ENCODE measurements at places on chromosomes 2 and 18.

- no peak for DNase-seq
Observed at GRCh38 chr2:8934338-8934737, 69.1 kb downstream of the MBOAT2 start.

DNA sequence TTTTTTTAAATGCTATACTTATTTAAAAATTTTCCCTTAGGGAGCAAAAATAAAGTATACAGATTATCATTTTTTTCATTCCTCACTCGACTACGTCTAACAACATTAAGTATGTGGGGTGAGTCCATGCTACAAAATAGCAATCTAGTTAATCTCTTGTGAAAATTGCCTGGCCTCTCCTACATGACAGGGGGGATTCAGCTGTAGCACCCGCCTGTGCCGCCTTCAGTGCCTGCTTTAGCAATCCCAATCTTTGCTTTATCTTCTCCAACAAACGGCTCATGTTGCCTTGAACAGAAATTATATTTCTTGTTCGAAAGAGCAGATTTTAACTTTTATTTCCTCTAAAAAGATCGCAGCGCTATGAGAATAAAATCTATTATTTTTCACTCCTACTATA, 2.4 kb upstream of the SOX11 start:
- DNase-seq = no peak

DNA sequence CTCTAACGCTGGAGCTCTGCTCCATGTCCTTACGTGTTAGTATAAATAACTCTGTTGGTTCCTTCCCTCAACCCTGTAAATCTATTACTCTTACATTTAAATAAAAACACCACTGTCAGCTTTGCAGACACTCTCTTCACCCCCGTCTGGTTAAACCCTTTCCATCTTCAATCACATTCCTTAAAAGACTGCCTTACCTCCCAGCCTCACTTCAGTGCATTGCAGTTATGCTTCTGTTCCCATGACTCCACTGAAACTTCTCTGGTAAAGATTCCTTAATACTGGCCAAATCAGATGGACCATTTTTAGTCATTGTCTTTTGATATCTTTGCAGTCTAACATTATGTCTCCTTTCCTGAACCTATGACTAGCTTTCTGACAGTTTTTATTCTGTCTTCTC, 61.7 kb downstream of the EML4 start:
- no peak for DNase-seq

DNA sequence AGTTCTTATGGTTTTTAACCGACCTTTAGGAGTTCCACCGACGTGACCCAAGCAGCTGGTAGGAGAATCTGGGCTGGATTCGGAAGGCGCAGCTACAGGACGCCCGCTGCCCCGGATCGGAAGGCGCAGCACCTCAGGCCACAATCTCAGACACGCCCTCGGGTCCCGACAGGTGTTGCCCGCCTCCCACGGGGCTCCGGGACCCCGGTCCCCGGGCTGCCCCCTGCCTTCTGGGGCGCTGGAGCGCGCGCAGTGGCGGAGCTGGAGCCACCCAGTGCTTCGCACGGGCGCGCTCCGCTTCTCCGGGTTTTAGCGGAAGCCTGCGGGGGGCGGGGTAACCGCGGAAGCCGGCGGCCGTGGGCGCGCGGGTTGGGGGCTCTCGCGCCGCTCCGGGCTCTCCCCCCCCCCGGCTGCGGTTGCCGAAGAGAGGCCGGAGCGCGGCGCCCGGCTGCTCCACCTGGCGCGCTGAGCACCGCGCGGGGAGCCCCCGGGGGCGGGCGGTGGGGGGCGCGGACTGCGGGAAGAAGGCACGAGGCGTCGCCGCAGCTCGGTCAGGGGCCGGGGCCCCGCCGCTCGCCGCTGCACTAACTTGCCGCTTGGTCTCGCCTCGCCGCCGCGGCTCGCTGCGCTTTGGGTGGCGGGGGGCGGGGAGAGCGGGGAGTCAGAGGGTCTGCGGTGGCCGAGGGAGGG, 718.8 kb downstream of the DPP10 start:
- DNase-seq = no peak

DNA sequence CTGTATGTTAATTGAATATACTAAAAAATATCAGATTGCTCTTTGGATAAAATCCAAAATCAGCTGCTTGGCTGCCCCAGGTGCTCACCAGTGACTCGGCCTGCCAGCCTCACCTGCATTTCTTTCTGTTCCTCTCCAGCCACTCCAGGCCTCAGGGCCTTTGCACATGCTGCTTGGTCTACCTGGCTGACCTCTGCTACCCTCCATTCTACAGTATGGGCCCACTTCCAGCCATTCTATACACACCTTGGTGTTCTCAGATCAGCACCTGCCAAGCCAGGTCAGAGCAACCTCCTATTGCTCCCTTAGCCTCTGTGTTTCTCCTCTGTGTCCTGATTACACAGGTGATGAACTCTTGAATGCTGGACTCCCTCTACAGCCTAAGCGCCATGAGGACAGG, 106.6 kb upstream of the TWIST2 start:
- DNase-seq = no peak

DNA sequence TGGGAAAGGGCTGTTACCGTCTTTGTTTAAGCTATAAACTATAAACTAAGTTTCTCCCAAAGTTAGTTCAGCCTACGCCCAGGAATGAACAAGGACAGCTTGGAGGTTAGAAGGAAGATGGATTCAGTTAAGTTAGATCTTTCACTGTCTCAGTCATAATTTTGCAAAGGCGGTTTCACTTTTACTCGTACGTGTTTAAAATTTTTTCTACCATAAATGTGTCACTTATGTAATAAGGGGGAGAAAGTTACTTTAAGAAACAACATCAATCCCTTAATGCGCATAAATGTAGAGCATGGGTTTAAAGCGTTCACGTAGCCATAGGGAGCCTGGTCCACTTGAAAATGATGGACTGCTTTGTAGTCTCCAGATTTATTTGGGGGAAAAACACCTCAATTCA, 71.3 kb downstream of the SNORC start:
- no peak for DNase-seq

DNA sequence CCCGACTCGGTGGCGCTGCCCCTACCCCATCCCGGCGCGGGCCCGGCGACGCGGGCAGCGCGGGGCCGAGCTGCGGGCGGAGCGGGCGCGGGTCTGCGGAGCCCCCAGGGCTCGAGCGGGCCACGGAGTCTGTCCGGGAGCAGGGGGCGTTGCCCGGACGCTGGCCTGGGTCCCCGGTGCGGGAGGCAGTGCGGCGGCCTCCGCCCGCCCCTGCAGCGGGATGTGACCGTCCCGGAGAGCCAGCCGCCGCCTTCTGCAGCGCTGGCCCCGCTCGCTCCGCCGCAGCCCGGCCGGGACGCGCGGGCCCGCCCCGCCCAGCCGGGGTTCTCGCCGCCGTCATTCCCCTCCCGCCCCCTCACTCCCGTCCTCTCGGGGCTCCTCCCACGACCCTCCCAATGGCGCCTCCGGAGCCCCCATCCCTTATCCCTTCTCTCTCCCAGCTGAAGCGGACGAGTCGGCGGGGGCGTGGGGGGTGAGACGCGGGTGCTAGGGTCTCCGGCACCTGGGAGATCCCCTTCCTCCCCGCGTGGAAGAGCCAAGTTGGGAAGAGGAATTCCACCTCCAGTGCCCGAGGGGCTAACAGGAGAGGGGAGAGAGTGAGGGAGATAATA, at the start of gene FNDC4:
Gene FNDC4 (minus strand): TSS at position 257 of the 611 bp plus-strand sequence. CDS start 521 bp downstream, outside the sequence.
- peak; percentile 38 for DNase-seq

GRCh38 chr2:130884503-130884902, 47.8 kb downstream of the ARHGEF4 start:
- no peak for DNase-seq

- peak; percentile 61 for DNase-seq
Observed at GRCh38 chr2:227884511-227884947, 13.1 kb downstream of the DAW1 start.

GRCh38 chr2:51071191-51071590, 39.3 kb upstream of the NRXN1 start:
- no peak for DNase-seq

DNA sequence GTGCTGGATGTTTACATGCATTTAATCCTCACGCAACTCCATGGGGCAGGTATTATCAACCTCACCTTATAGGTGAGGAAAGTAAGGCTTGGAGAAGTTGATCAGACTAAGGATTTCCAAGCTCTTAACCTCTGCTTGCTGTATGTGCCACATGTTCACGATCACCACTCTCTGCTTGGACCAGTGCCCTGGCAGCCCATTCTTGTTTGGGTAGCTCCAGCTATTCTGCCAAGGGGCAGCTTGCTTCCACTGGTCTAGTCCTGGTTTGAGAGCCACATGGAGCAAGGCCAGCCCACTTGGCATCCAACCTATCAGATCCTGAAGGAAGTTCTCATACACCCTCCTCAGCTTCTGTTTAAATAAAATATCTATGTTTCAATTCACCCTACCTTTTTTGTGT, 14.3 kb downstream of the PLB1 start:
- no peak for DNase-seq

- no peak for DNase-seq
Observed at GRCh38 chr18:28735731-28736130, 558.8 kb upstream of the CDH2 start.

GRCh38 chr2:201996679-201997314, 36.9 kb upstream of the FZD7 start:
- no peak for DNase-seq

DNA sequence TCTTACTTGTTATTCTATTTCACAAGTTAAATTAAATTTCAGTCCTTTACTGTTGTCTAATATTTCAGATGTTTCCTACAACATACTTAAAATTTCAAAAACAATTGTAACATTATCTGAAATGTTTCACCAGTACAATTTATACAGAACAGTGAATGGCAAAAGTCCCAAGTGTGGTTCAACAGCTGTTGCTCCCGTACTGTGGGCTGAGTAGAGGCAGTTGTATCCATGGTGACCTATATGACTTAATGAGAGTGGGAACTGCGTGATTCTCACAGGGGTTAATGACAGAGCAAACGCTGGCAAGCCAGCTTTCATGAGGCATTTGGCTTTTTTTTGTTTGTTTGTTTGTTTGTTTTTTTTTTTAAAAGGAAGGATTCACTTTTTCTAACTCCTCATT, 5.3 kb upstream of the PLCL1 start:
- no peak for DNase-seq

- DNase-seq = no peak
Observed at GRCh38 chr18:43034683-43035500, 80.6 kb downstream of the RIT2 start.

GRCh38 chr2:30348825-30349224, 98.2 kb upstream of the LCLAT1 start:
- no peak for DNase-seq

- DNase-seq = no peak
Observed at GRCh38 chr2:207635468-207636200, 10.4 kb upstream of the METTL21A start.

DNA sequence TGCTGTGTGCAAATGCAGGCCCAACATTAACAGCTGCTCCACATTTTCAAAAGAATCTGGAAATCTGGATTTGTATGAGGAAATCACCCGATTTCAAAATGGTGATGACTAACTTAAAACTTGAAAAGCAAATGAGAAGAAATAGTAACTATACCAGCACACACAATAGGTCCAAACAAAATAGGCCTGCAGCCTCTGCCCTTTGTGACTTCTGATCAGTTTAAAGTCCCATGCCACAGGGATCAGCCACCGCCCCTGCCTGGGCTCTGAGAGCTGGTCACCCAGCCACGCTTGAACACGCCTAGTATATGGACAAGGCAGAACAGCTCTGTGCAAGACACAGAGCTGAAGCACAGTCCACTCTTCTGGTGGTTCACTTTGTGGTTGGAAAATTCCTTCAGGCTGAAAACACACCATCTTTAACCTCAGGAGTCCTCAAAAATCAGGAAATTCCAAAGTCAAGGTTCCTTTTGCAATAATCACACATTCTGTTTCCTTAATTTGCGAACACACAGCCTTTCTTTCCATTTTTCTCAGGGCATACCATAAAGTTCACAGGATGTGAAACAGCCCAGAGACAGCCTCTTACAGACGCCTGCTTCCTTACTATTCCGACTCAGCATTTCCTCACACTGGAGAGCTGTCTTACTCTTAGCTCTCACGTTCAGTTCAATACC, 150.1 kb upstream of the RIOK3 start:
- no peak for DNase-seq

- DNase-seq = no peak
Observed at GRCh38 chr2:102708847-102709559, 52.8 kb upstream of the TMEM182 start.

DNA sequence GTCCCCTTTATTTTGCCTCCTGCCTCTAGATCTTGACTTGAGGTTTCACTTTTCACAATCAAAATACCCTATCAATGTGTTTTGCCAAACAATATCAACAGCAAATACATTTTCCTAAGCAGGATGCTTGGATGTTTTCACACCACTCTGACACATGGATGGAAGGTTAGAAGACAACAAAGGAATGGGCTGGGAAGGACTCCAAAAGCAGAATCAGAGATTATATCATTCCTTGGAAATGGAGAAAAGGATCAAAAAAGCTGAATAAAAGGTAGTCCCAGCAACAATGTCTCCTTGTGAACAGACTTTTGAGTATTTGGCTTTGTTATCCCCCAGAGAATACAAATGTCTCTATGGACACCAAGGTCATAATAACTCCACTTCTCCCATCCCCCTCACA, 170.8 kb downstream of the ETAA1 start:
- no peak for DNase-seq

DNA sequence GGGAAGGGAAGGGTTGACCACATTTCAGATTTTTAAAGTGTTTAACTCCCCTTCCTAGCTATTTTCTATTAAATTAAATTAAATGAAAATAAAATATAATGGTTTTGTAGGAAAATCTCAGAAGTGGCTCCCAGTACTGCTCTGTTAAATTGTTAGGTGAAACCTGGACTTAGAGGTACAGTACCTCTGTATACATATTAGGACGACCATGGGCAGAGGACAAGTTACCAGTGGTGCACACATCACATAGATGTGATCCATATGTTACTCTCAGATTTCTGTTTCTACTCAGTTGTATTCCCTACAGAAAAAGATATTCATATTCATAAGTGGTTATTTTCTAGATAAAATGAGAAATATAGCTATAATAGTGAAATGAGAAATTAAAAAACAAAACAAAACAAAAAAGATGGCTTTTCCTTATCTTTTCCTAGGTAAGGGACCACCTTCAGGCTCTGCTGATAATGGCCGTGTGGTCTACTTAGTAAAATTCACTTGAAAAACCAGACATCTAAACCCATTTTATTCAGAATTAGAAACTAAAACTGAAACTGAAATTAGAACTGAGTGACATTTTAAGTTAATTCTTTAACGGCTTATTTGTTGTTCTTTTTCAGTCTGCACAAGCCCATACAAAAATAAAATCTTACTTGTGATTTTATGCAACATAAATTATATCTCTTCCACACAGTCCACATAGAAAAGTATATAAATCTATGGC, 832.5 kb upstream of the CHAC2 start:
- DNase-seq = no peak

DNA sequence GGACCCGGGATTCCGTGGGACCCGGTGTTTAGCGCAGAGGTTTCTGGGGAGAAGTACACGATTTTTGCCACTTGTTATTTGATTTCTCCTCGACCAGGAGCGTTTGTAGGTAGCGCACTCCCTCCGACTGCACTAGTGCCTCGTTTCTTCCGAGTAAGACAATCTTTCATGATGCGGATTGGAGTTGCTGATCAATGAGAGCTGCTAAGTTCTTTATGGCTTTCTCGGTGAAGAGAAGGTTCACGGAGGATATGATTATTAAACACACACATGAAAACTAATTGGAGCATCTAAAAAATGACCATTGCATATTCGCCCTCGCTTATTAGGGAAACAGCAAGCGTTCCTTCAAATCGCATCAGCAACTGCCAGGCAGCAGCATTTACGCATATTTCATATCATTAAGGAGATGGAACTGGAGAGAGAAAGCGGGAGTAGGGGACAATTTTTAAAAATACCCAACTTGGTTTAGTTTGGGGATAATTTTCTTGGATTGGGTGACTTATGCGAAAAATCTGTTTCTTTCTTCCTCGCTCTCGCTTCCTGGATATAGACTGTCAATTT, 616 bp downstream of the EML6 start:
- no peak for DNase-seq

- no peak for DNase-seq
Observed at GRCh38 chr2:109218087-109218791, 89.2 kb downstream of the SH3RF3 start.

All from CD4-positive, alpha-beta T cell treated with Interleukin-17A for 4 hours (primary cell).